ENCODE measurements at places on chromosomes 5 and 9.

- DNase-seq, result no peak
Measured at GRCh38 chr5:133397348-133397747, 215.0 kb downstream of the FSTL4 start.

- no peak for DNase-seq
Measured at GRCh38 chr5:150075233-150075632, 11.1 kb downstream of the CSF1R start.

DNA sequence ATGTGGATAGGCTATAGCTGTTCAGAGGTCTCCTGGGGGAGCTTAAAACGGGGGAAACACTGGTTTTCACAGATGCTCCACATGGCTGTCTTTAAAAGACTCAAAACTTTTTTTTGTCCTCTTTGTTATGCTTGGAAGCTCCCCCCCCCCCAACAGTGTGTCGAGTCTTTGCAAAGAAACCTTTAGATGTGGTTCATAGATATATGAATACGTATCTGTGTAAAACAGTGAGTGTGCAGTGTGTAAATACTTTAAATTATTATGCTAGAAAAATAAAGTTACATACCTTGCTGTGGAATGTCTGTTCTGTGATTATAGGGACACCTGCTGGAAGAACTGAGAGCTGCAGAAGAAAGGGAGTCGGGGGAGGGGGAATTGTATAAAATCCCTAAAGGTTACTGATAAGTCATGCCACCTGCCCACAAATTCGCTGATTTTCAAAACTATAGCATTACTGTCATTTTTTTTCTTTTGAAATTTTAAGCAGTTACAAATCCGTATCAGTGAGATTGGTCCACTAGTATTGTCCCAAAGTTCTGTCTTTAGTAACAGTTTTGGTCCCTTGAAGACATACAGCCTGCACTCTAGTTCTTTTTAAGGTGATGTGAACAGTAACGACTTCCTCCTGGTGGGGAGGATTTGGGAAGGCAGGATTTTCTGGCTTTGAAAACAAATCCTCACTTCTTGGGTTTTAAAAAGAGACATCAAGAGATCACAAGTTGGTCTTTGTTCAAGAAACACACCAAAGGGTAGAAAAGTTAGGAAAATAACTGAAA lies 22.9 kb downstream of the RGMB start:
- peak; percentile 36 for DNase-seq

DNA sequence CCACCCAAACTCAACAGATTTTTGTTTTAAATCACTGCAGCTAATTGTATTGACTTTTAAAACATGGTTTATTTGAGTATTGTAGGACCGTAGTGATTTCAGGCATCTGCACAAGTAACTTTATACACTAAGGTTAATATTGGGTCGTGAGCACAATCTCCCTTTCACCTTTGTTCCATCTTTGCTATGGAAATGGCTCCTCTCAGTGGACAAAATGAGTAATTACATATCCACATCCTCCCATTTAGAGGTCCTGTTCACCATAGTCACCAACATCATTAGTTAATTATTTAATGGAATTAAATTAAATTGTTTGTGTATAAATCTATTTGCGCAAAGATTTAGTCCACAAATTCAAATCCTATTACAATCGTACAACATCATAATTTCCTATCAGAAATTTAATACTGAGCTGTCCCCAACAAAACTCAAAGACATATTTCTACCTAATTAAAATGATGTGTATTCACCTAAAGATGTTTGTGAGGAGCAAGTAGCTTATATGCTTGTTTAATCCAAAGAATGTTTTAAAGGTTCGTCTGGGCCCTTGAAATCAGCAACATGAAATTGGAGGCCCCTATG lies 173.0 kb upstream of the DAPK1 start:
- peak; percentile 58 for DNase-seq

DNA sequence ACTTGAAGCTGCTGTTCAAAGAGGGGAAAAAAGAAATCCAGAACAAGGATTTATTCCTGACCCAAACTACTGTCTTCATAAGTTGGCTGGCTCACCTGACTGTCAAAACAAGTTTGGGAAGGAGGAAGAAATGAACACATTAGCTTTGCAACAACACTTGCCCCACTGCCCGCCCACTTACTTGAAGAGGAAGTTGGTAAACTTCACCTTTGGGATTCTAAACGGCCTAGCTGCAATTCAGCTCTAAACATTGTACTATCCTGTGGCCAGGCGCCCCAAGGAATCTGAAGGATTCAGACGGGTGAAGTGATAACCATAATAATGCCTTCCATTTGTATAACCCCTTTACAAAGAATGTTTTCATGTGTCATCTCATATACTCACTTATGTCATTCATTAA lies 199.4 kb downstream of the ARRDC3 start:
- no peak for DNase-seq

DNA sequence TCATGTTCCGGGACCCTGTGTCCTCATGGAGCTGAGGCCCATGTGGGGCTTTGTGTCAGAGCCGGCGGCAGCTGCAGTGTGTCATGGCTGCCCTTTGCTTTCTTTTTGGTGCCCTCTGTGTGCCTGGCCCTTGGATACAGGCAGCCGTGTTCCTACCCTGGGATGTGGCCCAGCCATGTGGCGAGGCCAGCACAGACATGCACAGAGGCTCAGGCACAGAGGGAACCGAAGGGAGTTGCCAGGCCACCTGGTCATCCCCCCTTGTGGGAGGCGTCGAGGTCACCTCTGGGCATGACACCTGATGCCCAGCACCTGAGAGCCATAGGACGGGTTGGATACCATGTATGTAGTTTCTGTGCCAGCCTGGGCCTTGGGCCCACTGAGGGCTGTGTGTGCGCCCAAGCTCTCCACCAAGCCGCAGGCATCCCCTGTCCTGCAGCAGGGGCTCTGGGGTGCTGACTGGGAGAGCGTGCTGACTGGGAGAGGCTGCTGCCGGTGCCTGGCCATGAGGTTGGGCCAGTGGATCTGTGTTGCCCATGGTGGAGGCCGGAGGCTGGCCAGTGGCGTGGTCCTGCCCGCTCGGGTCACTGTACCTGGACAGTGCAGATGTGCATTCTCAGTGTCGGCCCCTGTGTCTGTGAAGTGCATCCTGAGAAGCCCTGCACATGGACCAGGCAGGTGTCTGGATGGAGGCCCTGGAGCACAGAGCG lies 4.8 kb downstream of the NKD2 start:
- no peak for DNase-seq

DNA sequence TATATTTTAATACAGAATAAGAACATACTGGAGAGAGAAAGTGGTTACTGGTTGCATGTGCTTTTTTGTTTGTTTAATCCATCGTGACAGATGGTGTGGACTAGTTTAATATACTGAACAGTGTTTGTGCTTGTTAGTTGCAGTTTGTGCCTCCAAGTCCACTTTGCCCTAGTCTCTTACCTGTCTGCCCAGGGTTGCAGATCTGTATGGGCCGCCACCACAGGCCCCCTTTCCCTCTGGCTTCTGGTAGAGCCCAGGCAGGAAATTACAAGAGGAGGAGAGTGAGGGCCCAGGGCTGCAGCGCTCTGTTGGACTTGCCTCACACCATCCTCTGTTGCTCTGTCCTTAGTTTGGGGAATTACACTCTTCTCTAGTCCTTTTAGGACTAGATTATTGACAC lies 166.4 kb downstream of the KDM4C start:
- DNase-seq, result no peak

- no peak for DNase-seq
Measured at GRCh38 chr5:146290318-146290717, 48.3 kb upstream of the POU4F3 start.

DNA sequence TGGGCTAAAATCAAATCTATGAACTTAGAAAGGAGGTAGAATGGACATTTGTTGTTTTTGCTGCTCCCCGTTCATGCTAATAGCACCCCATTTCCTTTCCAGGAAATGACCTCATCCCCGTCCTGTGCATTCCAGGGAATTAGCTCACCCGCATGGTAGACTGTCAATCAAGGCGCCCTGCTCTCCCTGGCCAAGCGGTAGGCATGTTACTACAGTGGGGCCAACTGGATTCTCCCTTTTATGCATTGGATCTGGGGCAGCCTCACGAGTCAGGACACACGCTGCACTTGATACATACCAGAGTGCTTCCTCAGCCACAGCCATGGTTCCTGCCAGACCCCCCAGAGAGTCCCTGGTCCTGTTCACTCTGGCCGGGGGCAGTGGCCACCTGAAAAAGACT lies 111.0 kb upstream of the PTCH1 start:
- no peak for DNase-seq

GRCh38 chr5:96595300-96596090 lies 66.7 kb upstream of the CAST start:
- peak; percentile 37 for DNase-seq

GRCh38 chr5:142486020-142486419 lies 161.2 kb upstream of the SPRY4 start:
- DNase-seq, result no peak

GRCh38 chr9:135607401-135608293 lies 31.7 kb downstream of the GLT6D1 start:
- no peak for DNase-seq

DNA sequence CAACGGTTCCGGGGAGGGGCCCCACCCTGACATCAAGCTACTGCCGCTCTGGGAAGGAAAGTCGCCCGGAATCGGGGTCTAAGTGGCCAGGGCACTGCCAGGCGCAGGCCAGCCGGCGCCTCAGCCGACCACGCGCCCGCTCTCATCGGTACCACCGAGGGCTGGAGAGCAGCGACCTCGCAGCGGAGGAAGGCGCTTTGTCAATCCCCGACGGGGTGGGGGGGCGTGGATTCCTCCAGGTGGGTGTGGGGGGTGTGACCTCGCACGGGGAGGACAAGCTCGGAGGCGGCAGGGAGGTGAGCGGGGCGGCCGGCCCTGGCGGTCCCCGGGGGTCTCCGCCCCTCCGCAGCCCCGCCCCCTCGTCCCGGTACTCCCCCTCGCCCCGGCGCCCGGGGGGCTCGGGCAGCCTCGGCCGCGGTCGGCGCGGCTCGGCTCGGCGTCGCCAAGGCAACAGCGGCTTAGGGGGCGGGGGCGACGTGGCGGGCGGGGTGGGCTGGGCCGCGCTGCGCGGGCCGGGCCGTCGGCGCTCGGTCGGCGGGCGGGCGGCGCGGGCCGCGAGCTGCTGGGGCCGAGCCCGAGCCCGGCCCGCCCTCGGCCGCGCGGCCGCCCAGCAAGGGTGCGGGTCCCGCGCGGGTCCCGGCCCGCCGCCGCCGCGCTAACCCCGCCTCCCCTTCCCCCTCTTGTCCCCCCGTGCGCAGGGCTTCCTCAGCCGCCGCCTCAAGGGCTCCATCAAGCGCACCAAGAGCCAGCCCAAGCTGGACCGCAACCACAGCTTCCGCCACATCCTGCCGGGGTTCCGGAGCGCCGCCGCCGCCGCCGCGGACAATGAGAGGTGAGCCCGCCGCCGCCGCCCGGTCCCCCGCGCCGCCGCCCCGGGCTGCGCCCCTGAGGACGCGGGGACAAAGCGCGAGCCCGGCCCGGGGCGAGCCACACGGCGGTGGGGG lies 47.5 kb downstream of the DAB2IP start:
- peak; percentile 62 for DNase-seq

Data from CD4-positive, alpha-beta T cell treated with Interferon alpha-2 for 1 hour (primary cell).